Fibroblast of skin of back (primary cell): ENCODE measurements at places on chromosomes 2 and 18.
A peak's percentile ranks its signal among the peaks of the same experiment; 100 is the strongest.

DNA sequence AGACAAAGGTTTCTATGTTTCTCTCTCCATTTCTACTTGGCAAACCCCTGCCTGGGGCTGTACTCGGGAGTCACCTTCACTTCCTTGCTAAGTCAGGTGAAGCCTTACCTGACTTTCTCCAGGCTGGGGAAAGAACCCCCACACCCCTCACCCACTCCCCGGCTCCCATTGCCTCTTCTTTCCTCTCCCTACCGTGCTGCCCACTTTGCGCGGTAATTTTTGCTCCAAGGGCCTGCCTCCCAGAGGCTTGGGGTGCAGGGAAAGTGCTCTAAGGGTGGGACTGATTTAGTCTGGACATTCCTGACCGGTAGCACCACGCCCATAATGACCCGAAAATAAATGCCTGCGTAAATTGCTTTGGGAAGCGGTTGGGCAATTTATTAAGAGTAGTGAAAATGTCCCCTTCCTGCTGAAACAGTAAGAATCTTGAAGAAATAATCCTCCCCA, 49.1 kb upstream of the ATP6V1B1 start:
- DNase-seq: no peak

GRCh38 chr2:129934044-129934822, 45.2 kb upstream of the RAB6C start:
- peak; percentile 12 for DNase-seq

DNA sequence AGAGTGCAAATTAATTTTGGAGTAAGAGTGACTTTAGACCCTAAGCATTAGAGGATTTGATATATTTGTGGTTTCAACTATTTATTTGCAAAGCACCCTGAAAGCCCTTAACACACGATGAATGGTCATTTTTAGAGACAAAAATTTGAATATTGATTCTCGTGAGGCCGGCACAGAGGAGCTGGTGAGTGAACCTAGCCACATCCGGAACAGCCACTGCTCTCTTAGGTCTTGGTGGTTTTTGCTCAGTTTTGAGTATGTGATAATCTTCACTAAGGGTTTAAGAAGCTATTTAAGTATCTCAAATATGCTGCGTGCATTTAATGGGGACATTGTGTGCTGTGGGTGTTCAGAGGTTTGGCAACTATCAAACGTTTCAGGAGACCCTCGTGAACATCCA, 204.8 kb downstream of the TSN start:
- no peak for DNase-seq

GRCh38 chr2:174859563-174860169, 95.4 kb upstream of the CHRNA1 start:
- DNase-seq: peak; percentile 11

GRCh38 chr2:33135645-33136044, 188.9 kb downstream of the LTBP1 start:
- peak; percentile 69 for DNase-seq

DNA sequence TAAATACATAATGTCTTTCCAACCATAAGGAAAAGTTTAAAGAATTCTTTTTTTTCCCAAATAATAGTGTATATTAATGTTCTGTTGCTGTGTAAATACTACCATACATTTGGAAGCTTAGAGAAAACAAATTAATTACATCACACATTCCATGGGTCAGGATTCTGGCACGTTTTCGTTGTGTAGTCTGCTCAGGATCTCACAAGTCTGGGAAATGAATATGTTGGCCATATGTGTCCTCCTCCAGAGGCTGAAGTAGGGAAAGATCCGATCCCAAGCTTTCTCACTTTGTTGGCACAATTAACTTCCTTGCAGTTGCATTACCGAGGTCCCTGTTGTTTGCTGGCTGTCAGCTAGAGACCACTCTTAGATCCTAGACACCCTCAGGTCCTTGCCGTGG, 83.9 kb downstream of the RPRM start:
- DNase-seq: no peak

GRCh38 chr2:38601463-38602135, 1.1 kb downstream of the HNRNPLL start:
- peak; percentile 40 for DNase-seq

- DNase-seq: no peak
These were observed 88.5 kb upstream of the RBBP8 start for GRCh38 chr18:22844628-22845027.

DNA sequence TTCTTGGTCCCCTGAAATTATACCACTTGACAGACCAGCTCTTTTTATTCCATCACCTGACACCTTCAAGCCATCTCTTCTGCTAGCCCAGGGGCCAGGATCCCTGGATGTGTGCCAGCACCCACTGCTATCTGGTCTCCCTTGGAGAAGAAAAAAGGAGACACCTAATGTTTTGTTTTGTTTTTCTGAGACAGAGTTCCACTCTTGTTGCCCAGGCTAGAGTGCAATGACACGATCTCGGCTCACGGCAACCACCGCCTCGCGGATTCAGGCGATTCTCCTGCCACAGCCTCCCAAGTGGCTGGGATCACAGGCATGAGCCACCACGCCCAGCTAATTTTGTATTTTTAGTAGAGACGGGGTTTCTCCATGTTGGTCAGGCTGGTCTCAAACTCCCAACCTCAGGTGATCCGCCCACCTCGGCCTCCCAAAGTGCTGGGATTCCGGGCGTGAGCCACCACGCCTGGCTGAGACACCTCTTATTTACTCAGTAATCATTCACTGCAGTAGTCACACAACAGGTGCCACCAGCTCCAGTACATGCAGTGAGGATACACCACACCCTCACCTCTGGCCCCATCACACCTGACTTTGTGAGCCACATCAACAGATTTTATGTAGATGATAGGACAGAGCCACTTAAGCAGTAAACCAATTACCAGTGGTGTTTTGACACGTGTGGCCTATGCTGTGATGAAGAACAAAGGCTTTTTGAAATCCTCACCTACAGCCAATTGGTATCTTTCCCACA, 42.8 kb upstream of the PCBP1 start:
- no peak for DNase-seq

DNA sequence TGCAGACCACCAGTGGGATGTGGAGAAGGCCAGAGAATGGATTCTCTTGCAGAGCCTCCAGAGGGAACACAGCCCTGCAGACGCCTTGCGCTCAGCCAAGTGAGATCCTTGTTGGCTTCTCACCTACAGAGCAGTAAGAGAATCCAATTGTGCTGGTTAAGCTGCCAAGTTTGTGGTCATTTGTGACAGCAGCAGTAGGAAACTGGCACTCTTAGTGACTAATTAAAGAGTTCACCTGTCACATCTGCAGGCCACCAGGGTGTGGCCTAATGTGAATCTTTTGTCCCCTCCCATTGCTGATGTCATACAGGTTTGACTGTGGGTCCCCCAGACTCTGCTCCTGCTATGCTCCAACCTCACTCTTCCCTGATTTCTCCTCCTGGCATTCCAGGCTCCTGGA, 235.9 kb downstream of the TFCP2L1 start:
- DNase-seq: no peak

- no peak for DNase-seq
These were observed 214.2 kb downstream of the DYSF start for GRCh38 chr2:71667256-71668182.

DNA sequence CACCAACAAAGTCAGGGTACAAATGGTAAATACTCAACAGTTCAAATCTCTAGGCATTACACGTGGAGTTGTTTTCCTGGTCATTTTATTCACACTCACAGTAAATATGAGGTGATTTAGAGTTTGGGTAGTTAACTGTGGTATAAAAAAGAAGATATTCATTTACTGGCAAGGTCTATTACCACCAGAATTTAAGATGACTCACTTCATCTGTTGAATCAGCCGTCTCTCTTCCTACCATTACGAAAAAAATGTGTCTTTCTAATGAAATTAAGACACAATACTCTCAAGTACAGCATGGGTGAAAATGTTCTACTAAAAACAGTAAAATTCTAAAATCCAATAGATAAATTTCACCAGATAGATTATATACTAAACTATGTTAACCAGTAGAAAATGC, 21.0 kb upstream of the GPR75 start:
- peak; percentile 69 for DNase-seq

GRCh38 chr2:237878-238277, 26.0 kb downstream of the SH3YL1 start:
- DNase-seq: no peak

DNA sequence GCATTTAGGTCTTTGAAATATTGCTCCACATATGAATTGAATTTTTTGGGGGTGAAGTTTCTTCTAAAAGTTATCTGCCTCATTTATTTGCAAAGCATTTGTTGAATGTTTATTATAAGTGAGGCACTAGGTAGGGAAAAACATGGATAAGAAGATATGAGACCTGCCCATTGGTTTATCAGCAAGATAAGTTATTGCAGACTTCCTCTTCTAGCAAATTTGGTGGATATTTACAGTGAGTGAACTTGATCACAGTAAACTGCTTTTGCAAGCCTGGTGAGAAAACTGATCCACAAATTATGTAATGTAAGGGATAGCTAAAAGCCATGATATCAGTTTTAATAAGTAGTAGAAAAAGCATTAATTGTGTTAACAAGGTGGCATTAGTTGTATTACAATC, 364.8 kb downstream of the SOCS6 start:
- no peak for DNase-seq

- DNase-seq: no peak
These were observed 40.4 kb downstream of the CELF4 start for GRCh38 chr18:37525262-37525585.

GRCh38 chr2:20578895-20579825, 71.7 kb downstream of the HS1BP3 start:
- peak; percentile 100 for DNase-seq

DNA sequence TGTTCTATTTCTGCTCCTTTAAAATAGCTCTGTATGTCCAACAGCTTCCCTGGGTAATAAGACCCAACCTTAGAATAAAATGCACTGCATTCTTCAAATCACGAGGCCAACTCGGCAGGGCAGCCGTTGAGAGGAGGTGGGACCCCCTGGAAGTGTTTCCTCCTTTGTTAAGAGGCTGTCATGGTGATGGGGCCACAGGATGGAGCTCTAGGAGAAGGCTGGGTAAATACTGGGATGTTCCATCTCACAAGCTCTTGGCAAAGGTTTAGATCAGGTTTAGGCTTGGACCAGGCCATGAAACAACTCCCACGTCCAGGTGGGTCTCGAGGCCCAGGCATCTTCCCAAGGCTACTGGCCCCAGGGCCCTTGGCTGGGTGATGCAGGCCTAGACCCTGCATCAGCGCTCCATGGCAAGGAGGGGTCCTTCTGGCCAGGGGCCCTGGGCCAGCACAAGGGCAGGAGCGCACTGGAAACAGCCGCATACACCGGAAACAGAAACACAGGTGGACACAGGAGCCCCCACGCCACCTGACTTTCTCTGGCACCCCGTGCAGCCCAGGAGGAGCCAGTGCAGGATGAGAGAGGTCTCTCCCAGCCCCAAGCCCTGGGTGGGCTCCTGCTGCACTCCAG, 38.8 kb upstream of the OTOS start:
- DNase-seq: no peak

DNA sequence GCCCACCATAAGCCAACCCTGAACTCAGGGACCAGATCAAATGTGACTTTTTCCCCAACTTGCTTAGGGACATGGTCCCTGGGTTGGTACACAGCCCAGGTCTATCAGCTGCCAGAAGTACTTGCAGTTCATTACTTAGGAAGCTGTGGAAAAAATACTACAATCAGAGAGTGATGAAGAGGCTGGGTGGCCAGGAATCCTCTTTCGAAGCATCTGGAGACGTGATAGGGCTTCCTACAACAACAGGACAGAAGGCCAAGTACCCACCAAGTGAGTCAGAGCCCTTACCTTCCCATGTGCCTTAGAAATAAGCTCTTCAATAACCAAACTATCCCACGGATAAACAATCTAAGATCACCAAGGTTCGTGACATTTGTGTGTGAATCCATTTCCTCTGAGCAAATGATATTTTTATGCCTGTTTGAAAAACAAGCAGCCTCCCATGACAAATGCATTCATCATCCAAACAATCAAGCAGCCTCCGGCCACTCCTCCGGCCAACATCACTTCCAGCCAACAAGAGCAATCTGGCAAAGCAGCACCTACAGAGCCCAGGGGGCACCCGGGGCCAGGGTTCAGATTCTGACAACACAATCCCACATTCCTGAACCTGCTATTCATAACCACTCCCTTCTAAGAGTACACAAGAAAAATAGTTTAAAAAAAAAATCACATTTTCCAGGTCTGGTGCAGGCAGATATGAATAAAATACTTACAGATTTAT, 26.4 kb downstream of the TBC1D8 start:
- DNase-seq: peak; percentile 79

DNA sequence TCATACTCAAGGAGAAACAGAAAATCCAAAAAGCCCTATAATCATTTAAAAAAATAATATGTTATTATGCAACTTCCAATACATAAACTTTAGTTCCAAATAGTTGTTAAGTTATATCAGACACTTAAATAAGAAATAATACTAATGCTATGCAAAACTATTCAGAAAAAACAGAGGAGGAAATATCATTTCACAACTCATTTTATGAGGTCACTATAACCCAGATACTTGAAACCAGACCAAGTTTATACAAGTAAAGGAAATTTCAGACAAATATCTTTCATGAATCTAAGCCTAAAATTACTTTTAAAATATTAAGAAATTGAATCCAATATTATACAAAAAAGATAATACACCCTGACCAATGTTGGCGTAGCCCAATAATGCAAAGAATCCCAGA, 260.8 kb downstream of the CD226 start:
- peak; percentile 24 for DNase-seq

- peak; percentile 12 for DNase-seq
These were observed 13.4 kb upstream of the CELF4 start for GRCh38 chr18:37578886-37579513.

GRCh38 chr18:33470216-33470615, 29.7 kb upstream of the CCDC178 start:
- peak; percentile 64 for DNase-seq

DNA sequence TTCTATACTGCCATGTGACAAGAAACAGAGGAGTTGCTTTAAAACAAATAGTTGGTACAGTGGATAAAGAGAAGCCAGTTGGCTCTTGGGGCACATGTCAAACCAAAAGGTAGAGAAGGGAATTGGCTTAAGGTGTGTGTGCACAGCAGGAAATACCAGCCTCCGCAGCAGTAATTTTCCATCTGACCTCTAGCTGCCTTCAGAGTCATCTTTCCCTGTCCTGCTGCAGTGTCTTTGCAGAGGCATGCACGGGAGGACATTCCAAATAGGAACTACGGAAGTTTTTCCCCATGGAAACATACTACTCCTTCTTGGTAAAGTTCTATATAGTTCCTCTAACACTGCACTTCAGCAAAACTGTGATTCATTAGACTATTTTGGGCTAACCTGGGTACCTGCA, 99.5 kb downstream of the RAB3GAP1 start:
- DNase-seq: no peak

DNA sequence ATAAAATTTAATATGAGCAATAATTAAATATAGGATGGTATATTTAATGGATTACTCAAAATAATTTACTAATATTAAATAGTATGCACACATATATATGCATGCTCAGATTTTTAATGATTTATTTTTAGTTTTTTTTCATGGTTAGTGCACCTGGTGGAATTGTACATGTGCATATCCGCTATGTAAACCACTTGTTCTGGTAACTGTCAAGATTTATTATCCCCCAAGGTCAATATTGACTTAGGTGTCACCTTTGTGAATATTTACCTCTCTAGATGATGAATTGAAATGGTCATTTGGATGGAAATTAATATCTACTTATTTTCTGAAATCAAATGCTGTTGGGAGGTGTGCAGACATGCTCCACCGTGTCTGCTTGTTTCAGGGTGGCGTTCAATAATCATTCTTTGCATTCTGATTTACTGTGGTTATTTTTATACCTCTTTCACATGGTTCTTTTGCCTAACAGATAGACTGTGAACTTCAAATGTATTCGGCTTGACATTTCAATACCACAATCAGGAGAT, 14.7 kb downstream of the CNTNAP5 start:
- DNase-seq: no peak

- DNase-seq: no peak
These were observed 49.6 kb upstream of the PTH2R start for GRCh38 chr2:208356846-208357574.
